ENCODE measurements at places on chromosomes 3 and 15.

DNA sequence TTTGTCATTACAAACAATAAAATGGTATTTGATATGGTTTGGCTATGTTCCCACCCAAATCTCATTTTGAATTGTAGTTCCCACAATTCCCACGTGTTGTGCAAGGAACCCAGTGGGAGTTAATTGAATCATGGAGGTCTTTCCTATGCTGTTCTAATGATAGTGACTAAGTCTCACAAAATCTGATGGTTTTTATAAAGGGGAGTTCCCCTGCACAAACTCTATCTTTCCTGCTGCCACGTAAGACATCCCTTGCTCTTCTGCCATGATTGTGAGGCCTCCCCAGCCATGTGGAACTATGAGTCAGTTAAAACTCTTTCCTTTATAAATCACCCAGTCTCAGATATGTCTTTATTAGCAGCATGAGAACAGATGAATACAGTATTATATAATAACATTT lies 15.4 kb upstream of the AADAC start:
- no peak for DNase-seq

DNA sequence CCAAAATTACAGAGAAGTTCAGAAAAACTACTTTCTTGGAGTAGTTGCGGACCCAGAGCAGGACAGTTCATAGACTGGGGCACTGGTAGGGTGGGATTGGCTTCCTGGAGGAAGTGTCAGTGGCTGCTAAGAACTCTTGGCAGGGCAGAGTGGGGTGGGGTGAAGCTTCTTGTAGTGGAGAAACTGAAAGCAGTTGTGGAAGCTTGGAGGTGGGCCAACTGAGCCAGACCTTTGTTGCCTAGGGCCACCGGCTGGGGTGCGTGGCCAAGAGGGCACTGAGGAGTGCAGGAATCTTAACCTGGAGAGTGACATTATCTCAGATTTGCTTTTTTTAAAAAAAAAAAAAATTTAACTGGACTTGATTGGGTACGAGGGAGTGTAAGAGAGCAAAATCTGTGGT lies 3.1 kb downstream of the KAT2B start:
- DNase-seq: peak; percentile 66

GRCh38 chr3:76369170-76369569 lies 583.8 kb upstream of the ZNF717 start:
- DNase-seq: no peak

- DNase-seq: no peak
Measured at GRCh38 chr3:105119801-105120340, 246.8 kb upstream of the ALCAM start.

DNA sequence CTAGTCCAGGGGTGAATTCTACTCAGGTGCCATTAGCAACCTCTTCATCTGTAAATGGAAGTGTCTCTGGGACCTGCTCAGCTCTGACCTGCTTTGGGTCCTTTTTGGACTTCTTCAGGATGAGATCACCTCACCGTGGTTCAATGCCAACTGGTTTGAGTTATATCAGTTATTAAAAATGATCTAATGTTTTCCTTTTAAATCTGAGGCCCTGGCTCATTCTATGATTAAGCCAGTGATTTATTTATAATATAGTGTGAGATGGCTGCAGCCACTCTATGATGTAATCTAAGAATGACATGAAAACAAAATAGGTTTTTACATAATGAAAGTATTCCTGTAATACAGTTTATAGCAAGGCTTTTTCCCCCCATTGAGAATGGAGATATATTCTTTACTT lies 79.4 kb downstream of the LPP start:
- no peak for DNase-seq

- DNase-seq: no peak
Measured at GRCh38 chr15:78147566-78147965, 1.6 kb upstream of the IDH3A start.
